ENCODE measurements at places on chromosomes 5 and 9.
A peak's percentile ranks its signal among the peaks of the same experiment; 100 is the strongest.

DNA sequence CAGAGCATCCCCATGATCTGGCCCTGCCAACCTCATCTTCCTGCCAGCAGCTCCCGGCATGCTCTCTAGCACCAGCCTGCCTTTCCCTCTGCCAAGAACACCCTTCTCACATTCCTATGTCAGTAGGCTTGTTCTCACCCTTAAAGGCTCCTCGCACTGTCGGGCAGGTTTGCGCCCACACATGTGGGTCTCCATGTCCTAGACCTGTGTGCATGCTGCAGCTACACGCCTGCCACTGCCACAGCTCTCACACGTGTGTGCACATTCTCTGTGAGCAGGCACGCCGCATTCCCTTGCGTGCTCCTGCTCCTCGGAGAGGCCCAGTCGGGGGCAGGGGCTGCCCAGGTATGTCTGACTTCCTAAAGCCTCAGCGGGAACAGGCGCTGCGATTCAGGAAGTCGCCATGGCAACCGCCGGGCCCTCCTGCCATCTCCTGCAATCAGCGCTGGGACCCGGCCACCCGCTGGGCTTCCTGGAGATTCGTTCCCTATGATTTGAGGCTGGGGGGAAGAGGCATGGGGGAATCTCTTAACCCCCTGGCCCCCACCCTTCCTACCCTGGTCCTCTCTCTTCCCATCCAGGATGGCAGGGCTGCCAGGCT lies 28.1 kb downstream of the NDUFA8 start:
- DNase-seq = no peak

- no peak for DNase-seq
These were observed 39.3 kb upstream of the TLX3 start for GRCh38 chr5:171269717-171270116.

DNA sequence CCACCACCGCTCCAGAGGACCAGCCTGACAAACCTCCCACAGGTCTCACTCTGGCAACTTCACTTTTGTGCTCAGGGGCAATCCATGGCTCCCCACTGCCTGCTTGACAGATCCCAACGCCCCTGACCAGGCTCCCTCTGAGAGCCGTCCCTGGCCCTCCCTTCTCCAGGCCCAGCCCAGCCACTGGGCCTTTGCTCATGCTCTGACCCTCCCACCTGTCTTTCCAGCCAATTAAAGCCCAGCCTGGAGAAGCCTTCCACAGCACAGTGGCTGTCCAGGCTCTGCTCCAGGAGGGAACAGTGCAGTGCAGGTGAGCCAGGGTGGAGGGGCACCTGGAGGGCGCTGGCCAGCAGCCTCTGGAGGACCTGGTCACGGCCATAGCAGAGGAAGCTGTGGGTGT lies 3.3 kb downstream of the ENTPD2 start:
- no peak for DNase-seq

- peak; percentile 48 for DNase-seq
These were observed 513.1 kb downstream of the PDE4D start for GRCh38 chr5:59380350-59380951.

DNA sequence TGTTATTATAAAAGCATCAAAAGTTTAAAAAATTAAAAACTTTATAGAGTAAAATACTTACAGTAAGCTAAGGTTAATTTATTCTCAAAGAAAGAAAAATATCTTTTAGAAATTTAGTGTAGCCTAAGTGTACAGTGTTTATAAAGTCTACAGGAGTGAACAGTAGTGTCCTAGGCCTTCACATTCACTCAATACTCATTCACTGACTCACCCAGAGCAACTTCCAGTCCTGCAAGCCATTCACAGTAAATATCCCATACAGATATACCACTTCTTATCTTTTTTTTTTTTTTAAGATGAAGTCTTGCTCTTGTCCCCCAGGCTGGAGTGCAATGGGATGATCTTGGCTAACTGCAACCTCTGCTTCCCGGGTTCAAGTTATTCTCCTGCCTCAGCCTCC lies 73.1 kb upstream of the FST start:
- no peak for DNase-seq

DNA sequence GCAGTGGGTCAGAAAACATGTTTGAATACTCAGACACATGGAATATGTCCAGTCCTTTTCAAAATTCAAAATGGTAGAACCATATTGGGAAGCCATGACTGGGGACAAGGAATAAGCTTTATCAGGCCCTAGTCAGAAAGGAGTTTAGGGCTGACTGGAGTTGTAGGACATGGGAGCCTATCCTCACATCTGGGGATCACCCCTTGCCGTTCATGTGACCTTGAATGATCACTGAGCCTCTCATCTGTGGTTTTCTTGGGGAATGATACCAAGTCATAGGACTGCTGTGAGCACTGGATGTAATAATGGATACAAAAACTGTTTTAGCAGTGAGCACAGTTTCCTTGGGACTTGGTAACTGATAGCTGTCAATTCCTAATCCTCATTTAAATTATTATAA lies 84.7 kb downstream of the IQGAP2 start:
- no peak for DNase-seq
